Ammon's horn (tissue), 1 donor: ENCODE measurements at places on chromosomes 3 and 15.

- no peak for DNase-seq
Observed at GRCh38 chr15:57485869-57486268, 105.8 kb upstream of the MYZAP start.

- DNase-seq, result no peak
Observed at GRCh38 chr3:97680210-97680609, 84.3 kb upstream of the ARL6 start.

DNA sequence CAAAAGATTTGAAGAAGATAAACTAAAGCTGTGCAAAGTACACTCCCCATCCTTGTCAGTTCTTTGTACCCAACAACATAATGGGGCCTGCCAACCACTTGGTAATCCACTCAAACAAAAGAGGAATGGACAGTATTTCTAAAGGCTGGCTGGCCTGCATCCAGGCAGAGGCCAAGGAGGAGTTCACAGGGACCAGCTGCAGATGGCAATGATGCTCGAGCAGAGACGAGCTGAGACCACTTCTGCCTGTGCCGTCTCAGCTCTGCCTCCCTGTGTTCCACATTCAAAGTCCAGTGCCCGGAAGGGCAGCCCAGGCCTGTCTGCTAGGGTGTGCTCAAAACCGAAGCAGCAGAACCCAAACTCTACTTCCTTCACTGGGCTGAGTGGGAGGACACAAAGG is 14.3 kb downstream of the CXCR6 start:
- DNase-seq, result peak; percentile 79

- DNase-seq, result no peak
Observed at GRCh38 chr15:62719316-62719715, 323.2 kb upstream of the TPM1 start.

GRCh38 chr3:39750712-39751111 is 58.7 kb upstream of the MYRIP start:
- DNase-seq, result no peak

DNA sequence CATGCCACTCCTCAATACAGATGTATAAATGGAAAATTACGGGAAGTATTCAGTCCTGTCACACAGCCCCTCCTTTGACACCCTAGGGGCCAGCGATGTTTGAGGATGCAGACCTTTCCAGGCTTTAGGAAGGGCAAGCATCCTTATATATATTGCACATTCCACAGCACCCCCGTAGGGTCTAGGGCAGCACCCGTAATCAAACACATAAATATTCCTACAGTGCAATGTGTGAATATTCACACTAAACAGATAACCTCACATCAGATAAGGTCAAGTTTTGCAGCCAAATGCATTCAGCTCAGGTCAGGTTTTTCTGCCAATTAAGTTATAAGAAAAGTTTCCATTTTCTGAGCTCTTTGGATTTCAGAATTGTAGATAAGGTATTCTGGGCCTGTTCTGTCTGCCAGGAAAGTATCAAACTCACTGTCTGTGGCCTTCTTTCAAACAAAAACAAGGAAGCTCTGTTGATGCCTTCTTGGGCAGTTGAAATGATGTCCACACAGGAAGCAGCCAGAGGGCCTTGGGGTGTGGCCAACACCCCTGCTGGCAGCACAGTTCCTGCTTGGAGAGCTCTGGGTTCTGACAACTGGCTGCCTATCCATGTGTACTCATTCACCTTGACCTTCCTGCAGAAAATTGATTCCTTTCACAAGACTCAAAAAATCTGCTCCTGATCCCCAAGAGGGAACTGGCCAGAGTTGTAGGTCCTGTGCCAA is 427.0 kb downstream of the NTRK3 start:
- peak; percentile 11 for DNase-seq

DNA sequence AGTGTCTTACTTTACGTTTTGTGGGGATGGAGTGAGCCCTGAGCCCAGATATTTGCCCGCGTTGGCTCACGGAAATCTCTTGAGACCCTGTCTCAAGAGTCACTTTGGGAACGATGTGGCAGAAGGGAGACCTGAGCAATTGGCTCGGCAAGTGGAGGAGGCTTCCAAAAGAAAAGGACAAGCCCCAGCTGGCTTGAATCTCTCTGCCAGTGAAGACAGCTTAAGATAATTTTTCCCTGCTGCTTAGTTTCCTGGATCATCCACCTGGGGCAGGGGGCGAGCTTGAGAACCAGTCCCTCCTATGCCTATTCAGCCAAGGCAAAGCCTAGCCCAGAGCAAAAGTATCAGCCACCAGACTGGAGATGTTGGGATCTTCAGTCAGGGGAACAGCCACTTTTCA is 708 bp downstream of the SEC22A start:
- no peak for DNase-seq

GRCh38 chr3:153602801-153603200 is 440.8 kb downstream of the RAP2B start:
- DNase-seq, result no peak

DNA sequence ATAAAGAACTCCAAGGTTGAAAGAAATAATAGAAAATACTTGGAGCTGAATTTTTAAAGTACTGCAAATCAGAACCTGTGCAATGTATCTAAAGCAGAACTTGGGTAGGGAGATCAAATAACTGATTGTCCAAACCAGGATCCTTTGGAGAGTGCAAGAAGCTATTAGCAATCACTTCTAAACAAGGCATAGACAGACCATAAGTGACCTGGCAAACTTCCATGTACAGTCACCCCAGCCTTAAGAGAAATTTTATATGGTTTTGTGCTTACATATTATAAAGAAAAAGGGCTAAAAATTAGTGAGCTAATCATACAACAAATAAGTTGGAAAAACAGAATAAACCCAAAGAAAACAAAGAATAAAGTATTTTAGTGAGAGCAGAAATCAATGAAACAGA is 35.2 kb downstream of the ETV5 start:
- DNase-seq, result no peak

DNA sequence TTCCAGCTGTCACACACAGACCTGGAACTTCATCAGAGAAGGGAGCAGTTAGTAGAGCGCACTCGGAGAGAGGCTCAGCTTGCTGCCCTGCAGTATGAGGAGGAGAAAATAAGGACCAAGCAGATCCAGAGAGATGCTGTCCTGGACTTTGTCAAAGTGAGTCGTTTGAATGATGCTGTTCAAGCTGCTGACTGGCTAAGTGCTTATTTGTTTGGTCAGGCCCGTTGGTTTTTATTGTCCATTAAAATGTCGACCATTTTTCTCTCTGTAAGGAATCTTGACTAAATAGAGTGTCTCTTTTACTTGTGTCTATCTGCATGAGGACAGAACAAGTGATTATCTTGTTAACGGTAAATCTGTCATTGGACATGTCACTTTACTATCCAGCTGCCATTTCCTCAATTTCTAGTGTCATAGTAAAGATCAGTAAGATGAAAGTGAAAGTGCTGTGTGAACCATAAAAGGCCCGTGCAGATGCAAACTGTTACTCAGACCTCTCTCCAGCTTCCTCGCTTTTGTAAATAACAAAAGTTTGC is 56.9 kb downstream of the LRCH3 start:
- peak; percentile 13 for DNase-seq

- DNase-seq, result no peak
Observed at GRCh38 chr3:7205962-7206361, 345.0 kb downstream of the GRM7 start.

GRCh38 chr3:195467641-195468390 is 25.0 kb upstream of the ACAP2 start:
- no peak for DNase-seq

- DNase-seq, result no peak
Observed at GRCh38 chr3:161043336-161044035, 61.7 kb downstream of the B3GALNT1 start.

DNA sequence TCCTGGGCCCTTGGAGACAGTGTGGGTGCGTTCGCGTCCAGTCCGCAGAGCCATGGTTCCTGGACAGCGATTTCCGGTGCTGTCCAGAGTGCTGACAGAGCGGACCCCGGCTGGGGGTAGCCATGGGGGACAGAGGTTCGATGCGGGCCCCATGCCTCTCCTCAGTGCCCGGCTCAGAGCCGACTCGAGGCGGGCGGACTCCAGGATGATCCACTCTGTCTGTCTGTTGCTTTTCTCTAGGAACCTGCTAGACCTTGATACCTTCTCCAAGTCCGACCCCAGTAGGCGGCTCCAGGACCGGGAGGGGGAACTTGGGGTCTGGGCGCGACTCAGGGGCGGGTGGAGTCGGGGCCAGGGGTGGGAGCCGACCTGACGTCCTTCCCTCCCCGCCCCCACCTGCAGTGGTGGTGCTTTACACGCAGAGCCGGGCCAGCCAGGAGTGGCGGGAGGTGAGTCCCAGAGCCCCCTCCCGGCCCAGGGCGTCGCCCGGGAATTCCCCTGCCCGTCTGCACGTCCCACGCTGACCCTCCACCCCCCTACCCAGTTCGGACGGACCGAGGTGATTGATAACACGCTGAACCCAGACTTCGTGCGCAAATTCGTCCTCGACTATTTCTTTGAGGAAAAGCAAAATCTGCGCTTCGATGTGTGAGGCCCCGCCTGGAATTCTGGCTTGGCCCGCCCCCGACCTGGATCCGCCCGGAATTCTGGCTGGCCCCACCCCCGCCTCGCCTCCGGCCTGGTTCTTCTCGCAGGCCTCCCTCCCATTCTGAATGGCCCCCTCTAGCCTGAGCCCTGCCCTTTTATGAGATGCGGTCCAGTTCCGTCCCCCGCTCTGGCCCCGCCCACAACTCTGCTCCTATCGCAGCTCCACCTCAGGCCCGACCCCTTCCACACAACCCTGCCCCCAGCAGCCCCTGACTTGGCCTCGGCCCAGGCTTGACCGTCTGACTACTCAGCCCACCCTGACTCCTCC is 1.0 kb downstream of the CPNE9 start:
- no peak for DNase-seq

GRCh38 chr3:188947401-188948280 is 224.1 kb upstream of the TPRG1 start:
- DNase-seq, result peak; percentile 96

DNA sequence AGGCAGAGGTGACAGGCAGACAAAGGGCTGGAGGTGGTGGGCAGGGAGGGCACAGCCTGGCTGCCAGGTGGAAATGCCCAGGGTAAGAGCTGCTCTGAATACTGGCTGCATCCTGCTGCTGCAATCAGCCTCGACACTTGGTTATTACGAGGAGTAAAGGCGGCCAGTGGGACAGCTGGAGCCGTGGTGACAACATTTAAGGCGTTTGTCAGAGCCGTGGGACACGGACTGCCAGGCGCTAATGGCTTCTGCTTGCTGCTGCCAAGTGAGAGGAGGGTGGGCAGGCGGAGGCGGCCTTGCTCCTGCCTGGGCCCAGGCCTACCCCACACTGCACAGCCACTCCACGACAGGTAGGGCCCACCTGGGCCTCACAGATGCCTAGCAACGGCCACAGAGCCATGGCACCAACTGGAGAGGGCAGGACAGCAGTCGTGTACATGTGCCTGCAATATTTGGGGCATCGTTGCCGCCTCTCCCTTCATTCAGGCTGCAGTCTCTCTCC is 49.2 kb upstream of the TMEM115 start:
- no peak for DNase-seq

DNA sequence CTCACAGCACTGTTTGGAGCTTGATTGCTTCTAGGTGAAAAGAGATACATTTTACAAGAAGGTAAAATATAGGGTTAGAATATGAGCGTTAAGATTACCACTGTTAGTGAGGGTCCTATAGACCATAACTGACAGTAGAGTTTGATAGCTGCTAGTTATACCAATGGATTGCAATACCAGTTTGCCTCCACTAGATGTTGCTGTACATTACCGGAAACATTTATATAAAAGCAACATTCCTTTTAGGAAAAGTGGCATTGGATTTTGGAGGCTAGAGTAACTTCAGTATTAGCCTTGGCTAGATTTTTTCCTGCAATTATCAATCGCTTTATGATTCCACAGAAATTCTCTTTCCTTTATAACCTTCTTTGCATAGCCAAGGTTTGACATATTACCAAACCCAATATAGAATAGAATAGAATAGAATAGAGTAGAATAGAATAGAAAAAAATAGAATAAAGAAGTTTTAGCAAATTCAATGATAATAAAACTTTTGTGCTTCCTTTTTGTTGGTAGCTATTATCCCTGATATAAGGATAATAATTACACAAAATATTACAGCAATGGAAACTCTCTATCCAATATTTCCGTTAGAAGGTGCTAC is 1093.6 kb upstream of the ALCAM start:
- peak; percentile 49 for DNase-seq

- DNase-seq, result no peak
Observed at GRCh38 chr3:66778777-66779176, 219.3 kb upstream of the KBTBD8 start.

DNA sequence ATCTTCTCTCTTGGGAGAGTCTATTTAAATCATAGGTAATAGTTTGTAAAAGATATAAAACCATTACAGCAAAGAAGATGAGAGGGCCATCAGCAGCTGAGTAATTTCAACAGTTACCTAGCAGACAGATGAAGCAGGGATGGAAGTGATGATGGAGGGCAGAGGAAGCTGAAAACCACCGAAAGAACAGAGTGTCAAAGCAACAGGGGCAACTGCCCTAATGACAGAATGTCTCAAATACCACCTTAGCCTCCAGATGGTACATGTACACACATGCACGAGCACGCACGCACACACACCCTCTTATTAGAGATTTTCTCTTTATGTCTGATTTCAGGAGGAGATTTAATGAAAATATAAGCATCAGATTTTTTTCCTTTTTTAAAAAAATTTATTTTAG is 64.5 kb downstream of the NEDD4 start:
- DNase-seq, result no peak

- peak; percentile 70 for DNase-seq
Observed at GRCh38 chr3:192570821-192571791, 156.2 kb downstream of the FGF12 start.

- no peak for DNase-seq
Observed at GRCh38 chr3:25849641-25850385, 59.9 kb downstream of the OXSM start.

DNA sequence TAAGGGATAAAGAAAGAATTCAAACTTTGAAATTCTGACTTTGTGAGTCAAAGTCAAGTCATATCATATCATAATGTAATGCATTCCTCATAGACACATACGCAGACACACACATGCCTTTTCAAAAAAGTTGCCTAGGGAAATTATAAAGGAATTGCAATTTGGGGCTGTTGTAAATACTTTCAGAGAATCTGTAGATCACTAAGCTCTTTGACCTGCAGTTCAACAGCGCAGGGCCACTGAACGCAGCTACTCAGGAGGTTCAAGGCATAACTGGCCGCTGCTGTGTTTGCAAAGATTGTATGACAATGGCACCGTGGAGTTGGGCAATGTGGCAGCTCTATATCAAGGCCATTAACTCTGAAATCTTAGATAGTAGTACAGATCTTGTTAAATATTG is 188.4 kb upstream of the THRB start:
- no peak for DNase-seq

- no peak for DNase-seq
Observed at GRCh38 chr3:107142171-107142570, 235.1 kb upstream of the CCDC54 start.
